ENCODE measurements at places on chromosomes 5 and 9.

DNA sequence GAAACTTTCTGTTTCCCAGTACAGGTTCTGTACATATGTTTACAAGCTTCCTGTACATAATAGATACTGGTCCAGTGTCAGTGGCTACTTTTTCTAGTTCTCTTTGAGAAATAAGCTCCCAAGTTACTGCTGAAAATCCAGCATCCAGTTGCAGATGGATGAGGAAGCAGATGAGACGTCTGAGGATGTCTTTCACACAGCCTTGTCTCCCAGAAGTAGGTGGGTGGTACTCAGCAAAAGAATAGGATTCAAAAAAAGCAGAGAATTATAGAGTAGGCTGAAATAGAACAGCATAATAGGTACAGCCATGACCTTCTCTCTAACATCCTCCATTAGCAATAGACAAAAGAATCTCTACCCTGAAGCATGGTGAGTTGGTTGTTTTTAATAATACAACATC lies 77.7 kb downstream of the BRINP1 start:
- DNase-seq, result no peak

DNA sequence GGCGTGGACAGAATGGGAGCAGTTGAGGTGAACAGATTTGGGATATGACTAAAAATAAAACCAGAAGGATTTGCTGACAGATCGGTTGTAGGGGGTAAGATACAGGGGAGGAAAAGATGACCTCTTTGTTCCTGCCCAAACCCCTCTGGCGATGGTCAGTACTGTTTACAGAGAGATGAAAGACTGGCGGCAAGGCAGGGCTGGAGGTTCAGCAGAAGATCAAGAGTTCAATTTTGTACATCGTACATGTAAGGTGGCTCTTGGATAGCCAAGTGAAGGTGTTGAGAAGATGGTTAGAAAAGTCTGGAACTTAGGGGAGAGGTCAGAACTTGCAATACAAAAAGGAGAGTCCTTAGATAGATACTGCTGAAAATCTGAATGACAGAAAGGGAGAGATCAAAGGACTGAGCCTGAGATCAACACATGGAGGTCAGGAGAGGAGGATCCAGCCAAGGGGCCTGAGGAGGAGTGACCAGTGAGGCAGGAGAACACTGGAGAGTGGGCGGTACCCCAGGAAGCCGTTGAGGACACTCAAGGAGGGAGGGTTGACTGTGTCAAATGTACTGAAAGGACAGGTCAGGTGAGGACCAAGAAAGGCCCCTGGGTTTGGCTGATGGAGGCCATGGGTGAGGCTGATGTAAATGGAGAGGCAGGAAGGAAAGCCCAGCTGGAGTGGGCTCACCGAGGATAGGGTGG lies 7.1 kb downstream of the IL4 start:
- DNase-seq, result no peak

DNA sequence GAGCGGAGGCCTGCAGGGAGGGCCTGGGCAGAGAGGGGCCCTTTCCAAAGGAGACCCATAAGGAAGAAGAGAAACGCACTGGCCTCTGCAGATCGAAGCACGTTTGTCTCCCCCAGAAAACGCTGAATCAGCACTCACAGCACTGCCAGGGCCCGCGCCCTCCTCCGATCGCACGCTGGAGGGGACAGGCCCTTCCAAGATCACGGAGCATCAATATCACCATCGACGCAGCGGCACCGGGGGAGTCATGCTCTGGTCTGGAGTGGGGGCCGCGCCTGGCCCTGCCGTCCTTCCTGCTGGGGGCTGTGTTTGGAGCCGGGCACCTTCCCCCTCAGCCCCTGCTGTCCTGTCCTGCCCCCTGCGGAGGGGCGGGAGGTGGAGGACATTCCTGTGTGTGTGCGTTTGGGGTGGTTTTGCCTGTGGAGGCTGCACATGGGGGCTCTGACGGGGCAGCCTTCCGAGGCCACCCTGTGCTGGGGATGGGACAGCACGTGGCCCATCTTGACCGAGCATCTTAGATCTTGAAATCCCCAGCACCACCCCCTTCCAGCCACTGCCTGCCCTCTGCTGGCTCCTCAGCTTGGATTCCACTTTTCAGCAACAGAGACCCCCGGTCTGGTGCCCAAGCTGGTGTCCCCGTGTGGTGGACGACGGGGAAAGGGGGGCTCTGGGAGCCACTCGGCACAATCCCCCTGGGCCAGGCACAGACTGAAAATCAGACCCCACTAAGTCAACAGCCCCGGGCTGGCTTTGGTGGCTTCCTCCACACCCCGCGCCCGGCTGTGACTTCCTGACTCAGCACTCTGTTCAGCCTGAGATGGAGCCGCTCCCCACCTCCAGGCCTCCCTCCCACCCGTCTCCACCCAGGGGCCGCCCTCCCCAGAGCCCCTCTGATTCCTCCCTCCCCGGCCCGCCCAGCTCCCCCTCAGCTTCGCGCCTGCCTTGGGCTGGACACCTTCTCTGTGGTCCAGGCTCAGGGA lies 8.3 kb downstream of the TMEM250 start:
- DNase-seq, result no peak

DNA sequence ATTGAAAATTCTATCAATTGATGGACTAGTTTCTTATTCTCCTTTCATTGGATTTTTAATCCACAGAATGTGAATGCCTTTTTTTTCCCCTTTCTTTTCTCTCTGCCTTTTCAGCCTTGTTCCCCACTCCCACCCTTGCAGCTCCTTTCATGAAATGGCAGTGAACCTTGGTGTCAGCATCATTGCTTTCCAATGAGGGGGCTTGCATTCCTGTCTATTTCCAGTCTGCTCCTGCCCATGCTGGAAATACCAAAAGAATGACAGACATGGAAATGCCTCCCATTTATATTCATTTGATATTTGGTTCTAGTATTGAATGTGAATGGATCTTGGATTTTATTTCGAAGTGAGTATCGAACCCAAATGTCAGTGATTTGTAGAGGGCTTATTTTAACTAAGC lies 162.7 kb upstream of the SGCD start:
- DNase-seq, result no peak

DNA sequence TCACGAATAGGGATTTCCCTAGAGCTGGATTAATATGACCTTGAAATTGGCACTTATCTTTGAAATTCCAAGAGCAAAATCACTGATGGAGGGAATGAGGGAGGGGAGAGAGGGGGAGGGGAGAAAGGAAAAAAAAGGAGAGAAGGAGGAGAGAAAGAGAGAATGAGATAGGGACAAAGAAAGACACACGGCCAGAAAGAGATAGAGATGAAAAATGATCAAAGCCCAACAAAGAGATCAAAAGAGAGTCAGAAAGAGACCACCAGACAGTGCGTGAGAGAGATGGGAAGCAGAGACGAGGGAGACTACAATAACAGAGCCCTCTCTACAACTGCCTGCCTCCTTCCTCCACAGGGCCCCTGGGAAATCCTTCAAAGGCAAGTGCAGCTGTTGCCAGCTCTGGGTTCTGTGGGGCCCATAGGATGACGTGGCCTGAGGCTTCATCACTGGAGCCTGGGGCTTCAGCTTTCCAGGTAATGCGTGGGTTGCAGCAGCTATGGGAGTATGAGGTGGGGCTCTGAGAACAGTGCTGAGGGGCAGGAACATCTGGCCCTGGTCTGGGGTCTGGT lies 58.3 kb upstream of the SHB start:
- no peak for DNase-seq

Measured in GM13977 (cell line).